ENCODE measurements at places on chromosomes 7 and 10.

DNA sequence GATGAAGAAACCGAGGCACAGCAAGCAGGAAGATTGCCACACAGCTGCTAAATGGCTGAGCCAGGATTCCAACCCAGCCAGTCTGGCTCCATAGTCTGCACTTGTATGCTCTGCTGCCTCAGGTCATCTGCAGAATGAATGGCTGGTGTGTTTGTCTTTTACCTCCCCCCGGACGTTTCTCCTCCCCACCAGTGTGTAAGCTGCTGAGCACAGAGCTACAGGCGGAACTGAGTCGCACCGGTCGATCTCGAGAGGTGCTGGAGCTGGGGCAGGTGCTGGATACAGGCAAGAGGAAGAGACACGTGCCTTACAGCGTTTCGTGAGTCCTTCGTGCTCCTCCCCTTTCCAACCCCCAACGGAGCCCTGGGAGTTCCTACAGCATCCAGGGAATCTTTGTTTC, 2.6 kb downstream of the CNPY4 start:
- DNase-seq = no peak

DNA sequence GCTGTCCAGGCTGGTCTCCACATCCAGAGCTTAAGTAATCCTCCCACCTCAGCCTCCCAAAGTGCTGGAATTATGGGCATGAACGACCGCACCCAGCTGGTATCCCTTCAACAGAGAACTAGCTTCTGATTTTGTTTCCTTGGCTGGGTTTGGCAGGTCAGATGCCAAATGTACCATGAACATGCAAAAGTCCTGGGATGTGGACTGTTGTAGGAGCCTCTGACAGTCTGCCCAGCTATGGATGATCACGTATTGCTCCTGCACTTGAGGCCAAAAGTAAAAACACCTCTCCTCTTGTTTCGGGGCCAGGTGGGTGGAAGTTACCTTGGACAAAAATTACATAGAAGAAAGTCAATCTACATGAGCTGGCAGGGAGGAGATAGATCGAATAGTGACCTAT, 699.5 kb downstream of the TYW1 start:
- no peak for DNase-seq

DNA sequence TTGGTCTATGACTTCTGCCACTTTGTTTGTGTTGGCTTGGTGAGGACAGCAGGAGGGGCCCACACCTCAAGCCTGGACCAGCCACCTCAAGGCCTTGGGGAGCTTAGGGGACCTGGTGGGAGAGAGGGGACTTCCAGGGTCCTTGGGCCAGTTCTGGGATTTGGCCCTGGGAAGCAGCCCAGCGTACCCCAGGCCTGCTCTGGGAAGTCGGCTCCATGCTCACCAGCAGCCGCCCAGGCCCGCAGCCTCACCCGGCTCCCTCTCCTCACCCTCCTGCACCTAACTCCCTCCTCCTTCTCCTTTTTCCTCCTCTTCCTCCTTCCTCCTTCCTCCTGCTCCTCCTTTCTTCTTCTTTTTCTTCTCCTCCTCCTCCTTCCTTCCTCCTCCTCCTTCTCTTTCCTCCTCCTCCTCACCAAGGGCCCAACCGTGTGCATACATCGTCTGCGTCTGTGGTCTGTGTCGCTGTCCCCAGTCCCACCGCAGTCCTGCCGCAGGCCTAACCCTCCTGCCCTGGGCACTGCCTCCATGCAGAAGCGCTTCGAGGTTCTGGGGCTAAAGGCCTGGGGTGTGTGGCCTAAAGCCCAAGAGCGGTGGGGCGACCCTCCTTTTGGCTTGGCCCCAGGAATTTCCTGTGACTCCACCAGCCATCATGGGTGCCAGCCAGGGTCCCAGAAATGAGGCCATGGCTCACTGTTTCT, 5.3 kb downstream of the EN2 start:
- no peak for DNase-seq

GRCh38 chr10:61766927-61767326, 104.2 kb downstream of the CABCOCO1 start:
- no peak for DNase-seq

DNA sequence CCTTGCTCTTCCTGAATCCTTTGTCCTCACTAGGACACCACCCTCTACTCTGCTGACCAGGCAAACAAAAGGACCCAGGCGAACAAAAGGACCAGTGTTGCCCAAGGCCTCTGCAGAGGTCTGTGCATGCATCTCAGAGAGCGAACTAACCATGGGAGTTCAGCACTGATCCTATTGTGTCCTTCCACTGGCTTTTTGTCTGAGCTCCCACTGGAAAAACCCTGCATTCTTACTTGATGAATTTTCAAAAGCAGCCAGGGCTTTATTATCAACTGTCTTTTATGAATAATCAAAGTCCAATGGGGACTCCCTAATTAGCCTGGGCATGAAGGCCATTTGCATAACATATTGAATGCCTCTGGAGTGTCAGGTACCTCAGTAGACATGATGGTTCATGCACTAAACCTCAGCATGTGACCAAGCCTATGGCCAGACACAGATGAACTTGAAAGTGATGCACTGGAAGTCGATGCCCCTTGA, 140.6 kb downstream of the KCNMA1 start:
- DNase-seq = no peak

DNA sequence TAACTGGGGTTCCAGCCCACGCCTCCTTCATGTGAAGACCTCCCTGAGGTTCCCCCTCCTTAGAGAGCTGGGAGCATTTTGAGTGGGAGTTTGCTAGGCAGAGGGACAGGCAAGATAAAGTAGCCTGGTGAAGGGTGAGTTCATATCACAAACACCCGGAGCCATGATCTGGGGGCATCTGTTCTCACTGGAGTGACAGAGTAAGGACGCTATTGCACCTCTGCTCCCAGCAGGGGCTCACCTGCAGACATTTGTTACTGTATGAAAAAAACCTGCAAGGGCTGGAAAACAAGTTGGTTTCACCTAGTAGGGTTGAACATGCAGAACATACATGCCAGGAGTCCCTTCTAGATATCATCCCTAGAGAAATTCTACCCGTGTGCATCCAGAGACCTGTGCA, 88.4 kb downstream of the CARD11 start:
- no peak for DNase-seq

- DNase-seq = no peak
Measured at GRCh38 chr7:25448301-25448700, 220.0 kb upstream of the NPVF start.

GRCh38 chr7:130489140-130489983, 2.5 kb upstream of the MEST start:
- DNase-seq = no peak

DNA sequence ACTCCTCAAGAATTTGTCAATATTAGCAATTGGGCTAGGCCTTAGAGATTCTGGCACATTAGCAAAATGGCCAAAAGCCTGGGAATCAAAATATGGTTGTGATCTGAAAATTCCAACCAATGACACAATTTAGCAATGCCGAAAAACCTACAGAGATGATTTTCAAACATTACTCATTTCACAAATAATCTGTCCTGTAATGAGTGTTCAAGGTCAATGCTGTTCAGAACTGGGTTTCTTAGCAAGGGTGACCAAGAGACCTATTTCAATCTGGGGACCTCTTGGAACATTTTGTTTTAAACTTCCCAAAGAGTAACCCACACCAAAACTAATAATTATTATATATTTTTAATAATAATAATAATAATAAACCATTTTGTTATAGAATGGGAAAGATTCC, 24.1 kb downstream of the ELMO1 start:
- no peak for DNase-seq

GRCh38 chr10:12814166-12814565, 187.3 kb downstream of the CCDC3 start:
- DNase-seq = no peak

DNA sequence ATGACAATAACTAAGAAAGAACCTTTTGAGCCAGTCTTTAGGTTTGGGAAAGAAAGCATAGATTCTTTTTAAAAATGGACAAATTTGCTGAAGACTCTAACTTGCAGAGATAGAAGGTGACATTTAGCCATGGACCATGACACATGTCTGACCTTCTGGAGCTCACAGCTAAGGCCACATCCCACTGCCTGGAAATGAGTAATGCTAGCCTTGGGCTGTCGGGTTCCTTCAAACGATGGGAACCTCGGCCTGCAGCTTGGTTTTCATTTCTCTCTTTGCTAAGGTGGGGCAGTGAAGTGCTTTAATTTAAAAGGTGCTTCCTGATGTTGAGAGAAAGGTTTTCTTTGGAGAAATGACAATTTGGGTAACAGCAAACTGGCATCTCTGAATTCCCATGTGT, 223.2 kb downstream of the FANK1 start:
- DNase-seq = no peak

GRCh38 chr7:117126676-117127075, 173.4 kb downstream of the ST7 start:
- no peak for DNase-seq

DNA sequence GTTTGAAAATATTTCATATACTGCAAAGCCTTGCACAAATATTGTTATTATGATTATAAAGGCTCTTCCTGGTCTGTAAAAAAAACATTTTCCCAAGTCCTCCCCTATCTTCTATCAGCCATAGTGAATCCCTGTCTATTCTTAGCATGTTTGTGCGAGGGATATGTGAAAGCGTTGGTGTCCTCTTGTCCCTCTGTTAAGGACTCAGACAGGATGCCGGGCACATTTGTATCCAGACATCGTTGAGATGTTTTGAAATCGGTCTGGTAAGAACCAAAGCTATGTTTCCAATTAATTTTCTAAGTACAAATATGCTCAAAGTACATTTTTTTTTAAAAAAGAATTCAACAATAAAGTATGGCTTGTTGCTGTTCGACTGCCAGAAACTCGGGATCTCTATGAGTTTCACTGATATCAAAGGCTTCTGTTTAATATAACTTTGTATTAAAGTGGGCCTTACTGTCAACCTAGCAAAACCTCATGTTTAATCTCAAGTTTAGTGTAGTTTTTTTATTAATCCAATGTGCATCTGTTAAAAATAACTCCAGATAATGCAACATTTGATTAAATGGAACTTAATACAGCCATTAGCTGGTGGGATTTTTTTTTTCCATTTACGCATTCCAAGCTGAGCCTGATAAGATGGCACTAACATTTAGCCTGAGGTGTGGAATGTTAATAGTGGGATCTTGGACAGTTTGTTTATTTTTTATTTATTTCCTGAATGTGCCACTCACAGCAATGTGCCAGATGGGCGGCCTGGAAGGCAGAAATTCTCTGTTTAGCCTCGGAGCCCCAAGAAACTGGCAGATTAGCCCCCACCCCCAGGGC, 754.3 kb downstream of the LRMDA start:
- no peak for DNase-seq
